Thyroid gland (tissue), 4 donors: ENCODE measurements at places on chromosomes 13 and 19. TPM values are rescaled to one million over a fixed set of nuclear protein-coding genes. Genes with fewer than 3 reads are reported as not detected.

- no peak overlapping the region for H3K27ac ChIP-seq
- no peak for DNase-seq
- H3K27me3 ChIP-seq: no peaks in the 10 kb centered on the region
- H3K4me3 ChIP-seq: no peak overlapping the region
Measured at GRCh38 chr13:74444161-74444571, 310.0 kb upstream of the KLF12 start.

- H3K4me3 ChIP-seq: no peak overlapping the region
- no peak overlapping the region for H3K27ac ChIP-seq
- H3K27me3 ChIP-seq: no peaks in the 10 kb centered on the region
- no peaks in the 10 kb centered on the region for H3K36me3 ChIP-seq
- DNase-seq: no peak
Measured at GRCh38 chr13:60922576-60923231, 492.9 kb downstream of the PCDH20 start.

DNA sequence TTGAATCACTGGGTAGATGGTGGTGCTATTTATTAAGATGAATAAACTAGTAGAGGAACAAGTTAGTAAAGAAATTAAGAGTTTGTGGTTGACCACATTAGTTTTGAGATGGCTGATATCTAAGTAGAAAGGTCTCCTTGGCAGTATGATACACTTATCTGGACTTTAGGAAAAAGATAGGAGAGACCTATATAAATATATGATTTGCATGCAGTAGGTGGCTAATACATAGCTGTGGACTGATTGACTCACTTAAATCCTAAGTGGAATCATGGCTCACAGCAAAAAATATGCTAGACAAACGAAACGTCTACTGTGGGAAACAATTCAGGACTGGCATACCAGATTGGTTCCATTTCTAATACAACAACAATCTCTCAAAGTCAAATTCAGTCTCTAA, 92.0 kb downstream of the CAB39L start:
- H3K27ac ChIP-seq: no peak overlapping the region
- H3K36me3 ChIP-seq: no peaks in the 10 kb centered on the region
- H3K4me1 ChIP-seq: no peaks in the 10 kb centered on the region
- no peaks in the 10 kb centered on the region for H3K27me3 ChIP-seq

The GMIP gene
- total RNA-seq: 18.2 TPM

GRCh38 chr13:97015661-97016350, 21.5 kb upstream of the OXGR1 start:
- no peaks in the 10 kb centered on the region for H3K27me3 ChIP-seq
- H3K36me3 ChIP-seq: no peaks in the 10 kb centered on the region
- no peak overlapping the region for H3K4me3 ChIP-seq
- DNase-seq: no peak

DNA sequence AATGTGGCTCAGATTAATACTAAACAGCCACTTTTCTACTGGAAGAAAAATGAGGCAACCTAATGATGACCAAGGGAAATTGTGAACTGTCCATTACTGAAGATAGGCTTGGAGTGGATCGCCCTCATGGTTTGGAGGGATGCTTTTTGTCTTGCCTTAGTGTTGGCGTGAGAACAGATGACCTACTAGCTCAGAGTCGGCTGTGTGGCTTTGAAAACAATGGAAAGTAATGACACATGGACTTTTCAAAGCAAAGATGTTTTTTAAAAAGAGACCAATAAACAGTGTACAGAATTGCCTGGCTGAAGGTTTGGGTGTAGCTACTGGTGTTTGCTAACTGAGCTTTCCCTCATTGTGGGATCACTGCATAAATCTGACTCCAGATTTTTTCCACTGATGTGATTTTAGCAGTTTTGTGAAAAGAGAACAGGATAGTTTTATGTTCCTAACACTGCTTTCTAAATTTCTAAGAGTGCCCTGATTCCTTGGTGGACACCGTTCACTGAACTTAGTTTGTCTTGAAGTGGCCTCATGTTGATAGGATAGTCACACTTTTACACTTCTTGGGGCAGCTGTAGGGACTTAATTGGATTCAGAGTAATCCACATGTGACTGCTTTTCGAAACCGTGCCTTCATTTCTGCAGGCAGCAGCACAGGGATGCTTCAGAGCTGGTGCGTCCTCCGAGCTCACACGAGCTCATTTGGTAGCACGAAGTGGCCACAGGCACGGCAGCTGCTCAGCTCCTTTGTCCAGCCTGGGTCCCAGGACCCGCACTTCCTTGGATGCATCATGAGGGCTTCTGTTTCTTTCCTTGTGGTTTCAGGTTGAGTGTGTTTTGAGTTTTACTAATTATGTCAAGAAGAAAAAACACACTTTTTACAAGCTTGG, 4.3 kb downstream of the CEBPG start:
- no peak overlapping the region for H3K27ac ChIP-seq
- no peaks in the 10 kb centered on the region for H3K36me3 ChIP-seq
- no peaks in the 10 kb centered on the region for H3K27me3 ChIP-seq
- H3K4me1 ChIP-seq: peaks cover 51% of the 10 kb centered on the region

DNA sequence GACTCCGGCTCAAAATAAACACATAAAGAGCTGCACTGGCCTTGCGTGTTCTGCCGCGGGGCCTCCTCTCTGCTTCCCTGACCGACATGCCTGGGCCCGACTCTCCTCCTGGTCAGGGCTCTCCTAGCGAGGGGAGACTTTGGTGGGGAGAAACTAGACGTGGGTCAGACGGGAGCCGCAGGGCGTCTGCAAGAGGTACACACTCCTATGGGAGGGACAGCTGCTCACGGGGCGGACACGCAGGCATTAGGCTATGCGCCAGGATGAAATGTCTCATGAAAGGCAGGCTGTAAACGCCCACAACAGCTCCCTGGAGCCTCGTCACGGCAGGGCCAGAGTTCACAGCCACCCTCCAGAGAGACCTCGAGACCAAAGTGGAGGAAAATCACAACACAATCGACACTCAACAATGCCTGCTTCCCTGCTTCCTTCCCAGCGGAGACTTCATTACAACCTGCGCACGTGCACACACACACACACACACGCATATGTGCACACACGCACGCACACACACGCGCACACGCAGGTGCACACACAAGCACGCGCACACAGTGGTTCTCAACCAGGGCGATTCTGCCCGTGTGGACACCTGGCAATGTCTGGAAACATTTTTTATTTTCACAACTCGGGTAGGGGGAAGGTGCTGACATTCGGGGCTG, 5.8 kb downstream of the SLC39A3 start:
- no peak overlapping the region for H3K27ac ChIP-seq
- H3K36me3 ChIP-seq: peaks cover 16% of the 10 kb centered on the region
- H3K27me3 ChIP-seq: no peaks in the 10 kb centered on the region
- no peak for DNase-seq
- peaks cover 5% of the 10 kb centered on the region for H3K4me1 ChIP-seq
- no peak overlapping the region for H3K4me3 ChIP-seq

- peaks cover 40% of the 10 kb centered on the region for H3K36me3 ChIP-seq
- no peak overlapping the region for H3K4me3 ChIP-seq
- no peak for DNase-seq
- H3K4me1 ChIP-seq: peaks cover 12% of the 10 kb centered on the region
- no peak overlapping the region for H3K27ac ChIP-seq
- H3K27me3 ChIP-seq: no peaks in the 10 kb centered on the region
Measured at GRCh38 chr19:49887037-49887664, 9.5 kb downstream of the IL4I1 start.

DNA sequence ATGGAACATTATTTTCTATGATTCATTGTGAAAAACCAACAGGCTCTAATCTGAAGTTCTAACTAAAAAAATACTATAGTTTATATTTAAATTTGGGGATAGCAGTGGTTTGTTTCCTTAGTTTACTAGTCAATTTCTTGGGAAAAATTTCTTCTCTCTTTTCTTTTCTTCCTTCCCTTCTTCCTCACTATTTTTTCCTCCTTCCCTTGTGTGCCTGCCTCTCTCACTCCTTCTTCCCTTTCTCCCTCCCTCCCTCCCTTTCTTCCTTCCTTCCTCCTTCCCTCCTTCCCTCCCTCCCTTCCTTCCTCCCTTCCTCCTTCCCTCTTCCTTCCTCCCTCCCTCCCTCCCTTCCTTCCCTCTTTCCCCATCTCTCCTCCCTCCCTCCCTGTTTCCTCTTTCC, 226.5 kb downstream of the ZNF536 start:
- no peak overlapping the region for H3K4me3 ChIP-seq
- no peak for DNase-seq
- no peaks in the 10 kb centered on the region for H3K4me1 ChIP-seq
- H3K36me3 ChIP-seq: no peaks in the 10 kb centered on the region
- no peaks in the 10 kb centered on the region for H3K27me3 ChIP-seq

The KLK2 gene
- total RNA-seq: 11.0 TPM
